Psoas muscle (tissue), 8 donors: ENCODE measurements at places on chromosomes 1 and 21. TPM values are rescaled to one million over a fixed set of nuclear protein-coding genes. Genes with fewer than 3 reads are reported as not detected.

The POU3F1 gene
- 0.38 TPM for total RNA-seq

The CFAP74 gene
- total RNA-seq: not detected

The HFM1 gene
- total RNA-seq: 1.8 TPM

The FH gene
- total RNA-seq: 164 TPM

The IRF2BP2 gene
- 95.4 TPM for total RNA-seq

The GJB3 gene
- not detected for total RNA-seq

The LHX8 gene
- not detected for total RNA-seq

The FCRL1 gene
- not detected for total RNA-seq

The VAV3 gene
- total RNA-seq: 1.2 TPM

The HSPB7 gene
- 3,380 TPM for total RNA-seq

DNA sequence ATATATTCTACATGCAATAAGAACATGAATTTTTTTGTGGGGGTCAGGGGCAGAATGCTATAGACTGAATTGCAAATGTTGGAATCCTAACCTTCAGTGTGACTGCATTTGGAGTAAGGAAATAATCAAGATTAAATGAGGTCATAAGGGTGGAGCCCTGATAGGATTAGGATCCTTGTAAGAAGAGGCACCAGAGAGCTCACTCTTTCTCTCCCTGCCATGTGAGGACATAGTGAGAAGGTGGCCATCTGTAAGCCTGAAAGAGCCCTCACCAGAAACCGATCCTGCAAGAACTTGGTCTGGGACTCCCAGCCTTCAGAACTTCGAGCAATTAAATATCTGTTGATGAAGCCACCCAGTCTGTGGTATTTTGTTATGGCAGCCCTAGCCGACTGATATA lies 70.3 kb upstream of the SOX13 start:
- no peak for DNase-seq

DNA sequence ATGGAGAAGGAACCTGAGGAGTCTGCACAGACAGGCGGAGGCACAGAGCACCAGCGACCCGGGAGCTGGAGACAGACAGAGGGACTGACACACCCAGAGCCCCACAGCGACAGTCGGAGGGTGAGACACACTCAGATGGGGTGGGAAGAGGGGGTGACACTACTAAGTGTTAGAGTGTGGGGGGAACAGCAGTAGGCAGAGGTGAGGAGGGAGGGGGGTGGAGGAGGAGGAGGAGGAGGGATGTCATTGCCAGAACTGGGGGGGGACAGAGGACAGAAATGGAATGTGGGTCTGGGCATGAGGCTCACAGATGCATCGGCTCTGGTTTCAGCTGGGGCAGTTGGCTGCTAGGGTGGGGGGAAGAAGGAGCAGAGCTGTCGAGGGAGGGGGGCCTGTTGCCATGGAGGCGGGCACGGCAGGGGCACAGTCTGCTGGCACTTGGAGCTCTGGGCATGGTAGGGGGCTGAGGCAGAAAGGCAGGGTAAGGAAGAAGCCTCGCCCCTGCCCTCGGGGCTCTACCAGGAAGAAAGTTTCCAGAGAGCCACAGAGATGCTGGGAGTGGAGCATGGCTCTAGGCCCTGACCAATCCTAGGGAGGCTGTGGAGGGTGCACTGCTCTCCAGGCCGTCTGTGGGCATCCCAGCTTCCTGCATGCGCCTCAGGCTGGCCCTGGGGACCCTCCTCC lies 37.3 kb downstream of the AHDC1 start:
- peak; percentile 33 for DNase-seq

DNA sequence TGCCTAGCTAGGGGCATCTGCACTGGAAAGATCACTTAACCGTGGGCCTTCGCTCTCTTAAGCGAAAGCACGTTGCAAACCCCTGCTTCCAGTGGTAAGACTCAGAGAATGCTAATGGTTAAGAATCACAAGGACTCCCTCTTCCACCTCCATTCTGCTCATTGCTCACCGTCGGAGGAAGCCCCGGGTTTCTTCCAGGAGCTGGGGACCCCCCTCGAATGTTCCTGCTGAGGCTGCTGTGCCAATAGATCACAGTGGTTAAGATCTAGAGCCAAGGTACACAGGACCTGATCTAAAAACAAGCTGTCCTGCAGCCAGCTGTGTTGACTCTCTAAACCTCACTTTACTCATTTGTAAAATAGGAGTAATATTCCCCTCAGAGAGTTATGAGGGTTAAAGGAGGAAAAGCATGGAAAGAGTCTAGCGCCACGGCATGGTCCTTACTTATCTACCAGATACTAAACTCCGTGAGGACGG lies 765 bp downstream of the VAMP3 start:
- no peak for DNase-seq

- no peak for DNase-seq
Observed at GRCh38 chr1:200034761-200035396, 7.4 kb downstream of the NR5A2 start.

GRCh38 chr1:209397910-209398309 lies 185.6 kb upstream of the CAMK1G start:
- no peak for DNase-seq

GRCh38 chr1:44631333-44631646 lies 43.0 kb downstream of the TMEM53 start:
- no peak for DNase-seq

GRCh38 chr1:234755449-234755863 lies 145.5 kb upstream of the IRF2BP2 start:
- peak; percentile 77 for DNase-seq

DNA sequence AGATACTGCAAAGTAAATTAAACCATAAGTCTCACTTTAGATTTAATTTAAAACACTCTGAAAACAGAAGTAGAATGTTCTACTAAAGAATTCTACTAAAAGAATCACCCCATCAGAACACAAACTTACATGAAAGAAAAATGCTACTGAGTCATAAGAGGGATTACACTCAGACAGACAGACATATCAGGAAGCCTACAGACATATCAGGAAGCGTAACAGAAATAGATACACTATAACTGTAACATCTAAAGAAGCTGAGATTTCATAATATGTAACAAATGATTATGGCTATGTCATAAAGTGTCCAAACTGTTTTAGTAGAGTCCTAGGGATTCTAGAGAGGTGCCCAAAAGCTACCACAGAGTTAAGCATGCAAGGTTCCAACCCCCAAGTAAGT lies 23.9 kb downstream of the FOXJ3 start:
- DNase-seq: no peak

DNA sequence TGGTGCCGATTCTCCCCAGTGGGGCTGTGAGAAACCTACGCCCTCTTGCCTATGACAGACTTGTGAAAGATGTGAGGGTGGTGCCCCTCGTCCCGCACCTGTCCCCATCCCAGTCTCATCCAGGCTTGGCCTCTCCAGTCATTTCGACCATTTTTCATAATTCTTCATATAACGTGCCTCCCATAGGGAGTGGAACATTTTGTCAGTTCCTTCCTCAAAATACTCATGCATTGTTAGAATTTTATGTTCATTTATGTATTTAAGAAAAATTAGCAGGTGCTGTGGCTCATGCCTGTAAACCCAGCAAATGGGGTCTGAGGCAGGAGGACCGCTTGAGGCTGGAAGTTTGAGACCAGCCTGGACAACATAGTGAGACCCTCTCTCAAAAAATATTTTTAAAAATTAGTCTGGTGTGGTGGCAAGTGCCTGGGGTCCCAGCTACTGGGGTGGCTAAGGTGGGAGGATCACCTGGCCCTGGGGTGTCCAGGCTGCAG lies 19.7 kb upstream of the SMPDL3B start:
- DNase-seq: no peak

- no peak for DNase-seq
Observed at GRCh38 chr1:202061055-202061454, 50.7 kb downstream of the ELF3 start.

GRCh38 chr1:170776252-170776651 lies 112.3 kb downstream of the PRRX1 start:
- no peak for DNase-seq

DNA sequence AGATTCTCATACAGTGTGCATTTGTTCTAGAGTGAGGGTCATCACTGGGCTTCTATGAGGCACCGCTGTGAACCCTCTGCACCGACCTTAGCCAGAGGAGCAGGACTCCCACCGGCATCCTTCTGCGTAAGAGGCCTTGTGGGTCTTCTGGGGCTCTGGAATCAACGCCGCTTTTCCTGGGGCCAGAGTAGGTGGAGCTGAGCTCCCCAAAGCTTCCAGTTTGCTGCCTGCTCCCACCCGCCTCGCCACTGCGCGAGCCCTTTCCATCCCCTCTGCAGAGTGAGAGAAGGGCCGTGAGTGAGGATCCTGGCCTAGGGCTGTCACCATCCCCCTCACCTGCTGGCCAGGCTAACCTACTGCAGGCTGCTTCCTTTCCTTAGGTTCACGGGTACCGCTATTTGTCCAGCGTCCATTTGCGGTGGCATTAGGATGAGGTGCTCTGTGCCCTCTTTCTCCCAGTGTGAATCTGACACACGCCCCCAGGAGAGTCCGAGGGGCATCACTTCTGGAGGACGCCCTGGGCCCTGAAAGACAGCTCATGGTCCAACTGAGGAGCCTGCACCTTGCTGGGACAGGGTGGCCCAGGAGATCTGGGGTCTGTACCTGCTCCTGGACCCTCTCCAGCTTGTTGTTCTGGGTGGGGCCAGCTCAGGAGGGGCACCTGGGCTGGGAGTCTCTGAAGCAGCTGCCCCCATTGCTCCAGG lies 36.2 kb downstream of the UMODL1 start:
- no peak for DNase-seq

DNA sequence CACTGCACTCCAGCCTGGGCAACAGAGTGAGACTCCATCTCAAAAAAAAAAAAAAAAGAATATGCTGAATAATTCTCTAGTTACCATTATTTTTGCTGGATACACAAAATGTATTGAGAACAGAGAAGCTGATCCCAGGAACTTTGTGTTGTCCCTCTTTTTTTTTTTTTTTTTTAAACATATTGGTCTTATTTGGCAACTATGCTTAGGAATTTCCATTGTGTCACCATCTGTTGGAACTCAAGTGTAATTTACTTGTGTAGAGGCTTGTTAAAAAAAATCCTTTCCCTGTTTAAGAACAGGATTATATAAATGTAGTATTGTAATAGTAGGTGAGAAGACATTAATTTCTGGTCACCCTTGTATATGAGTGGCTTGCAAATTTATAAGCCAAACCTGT lies 28.6 kb downstream of the CAMSAP2 start:
- no peak for DNase-seq

GRCh38 chr1:231629132-231629531 lies 2.5 kb downstream of the DISC1 start:
- no peak for DNase-seq

- no peak for DNase-seq
Observed at GRCh38 chr21:38241029-38241740, 15.6 kb upstream of the KCNJ15 start.

- DNase-seq: no peak
Observed at GRCh38 chr1:54263601-54264226, 63.7 kb downstream of the MRPL37 start.

DNA sequence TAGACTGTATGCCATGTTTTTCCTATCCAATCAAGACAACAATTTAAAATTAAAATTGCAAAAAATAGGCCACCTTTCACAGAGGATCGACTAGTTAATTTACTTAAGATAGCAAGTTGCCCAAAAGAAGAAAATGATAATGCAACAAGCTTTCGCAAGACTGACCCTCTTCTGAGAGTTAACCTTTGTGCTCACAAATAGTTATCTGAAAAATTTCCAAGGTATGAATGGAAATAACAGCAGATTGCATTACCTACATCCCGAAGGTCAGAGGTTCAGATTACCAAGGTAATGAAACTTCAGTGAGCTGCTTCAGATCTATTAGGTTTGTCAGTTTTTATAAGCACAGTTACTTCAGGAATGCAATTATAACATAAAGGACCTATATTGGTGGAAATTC lies 298.0 kb downstream of the KCTD3 start:
- no peak for DNase-seq

DNA sequence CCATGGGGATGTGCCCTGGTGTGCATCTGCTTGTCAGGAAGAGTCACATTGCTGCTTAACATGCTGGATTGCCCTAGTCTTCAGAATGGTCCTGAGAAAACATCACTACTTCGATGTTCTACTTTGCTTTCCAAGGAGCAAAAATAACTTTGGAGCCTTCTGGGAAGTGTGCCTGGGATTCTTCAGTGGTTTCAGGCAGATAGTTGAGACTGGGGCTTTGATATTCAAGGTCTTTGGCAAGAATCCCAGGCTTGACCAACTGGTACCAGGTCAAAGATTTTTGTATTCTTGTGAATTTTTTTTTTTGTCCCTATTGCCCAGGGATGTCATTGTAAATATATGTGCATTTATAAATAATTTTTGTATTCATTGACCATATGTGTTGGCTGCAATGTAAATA lies 51.4 kb downstream of the LRIG2 start:
- no peak for DNase-seq

DNA sequence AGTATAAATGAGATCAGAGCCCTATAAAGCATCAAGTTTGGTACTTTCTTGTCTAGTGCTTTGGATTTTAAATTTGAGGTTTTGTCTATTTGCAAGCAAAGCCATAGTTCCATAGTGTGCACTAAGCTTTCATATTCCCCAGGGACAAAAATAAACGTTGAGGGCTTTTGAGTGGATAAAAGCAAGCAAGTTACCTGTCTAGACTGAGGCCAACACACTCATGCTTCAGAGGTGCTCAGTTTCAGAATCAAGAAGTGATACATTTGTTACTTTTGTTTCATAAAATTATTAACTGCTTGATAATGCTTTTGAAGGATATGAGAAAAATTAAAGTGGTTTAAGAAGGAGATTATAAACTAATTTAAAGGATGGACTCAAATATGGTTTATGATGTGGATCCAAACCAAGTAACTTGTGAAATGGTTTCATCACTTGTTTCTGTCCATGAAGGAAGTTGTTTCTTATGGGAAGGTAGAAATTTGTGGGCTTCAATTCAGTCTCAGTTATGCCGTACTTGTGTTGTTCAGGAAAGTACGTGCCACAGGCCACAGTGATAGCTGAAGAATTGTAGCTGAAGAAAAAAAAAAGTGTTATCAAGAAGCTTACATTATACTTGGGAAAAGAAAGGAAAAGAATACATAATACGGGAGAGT lies 71.2 kb downstream of the CHRM3 start:
- no peak for DNase-seq

- no peak for DNase-seq
Observed at GRCh38 chr1:218205721-218206120, 79.4 kb upstream of the RRP15 start.

- DNase-seq: peak; percentile 69
Observed at GRCh38 chr1:6347641-6348487, 45.7 kb downstream of the ACOT7 start.
